Ammon's horn (tissue), 1 donor: ENCODE measurements at places on chromosomes 16 and 17.

DNA sequence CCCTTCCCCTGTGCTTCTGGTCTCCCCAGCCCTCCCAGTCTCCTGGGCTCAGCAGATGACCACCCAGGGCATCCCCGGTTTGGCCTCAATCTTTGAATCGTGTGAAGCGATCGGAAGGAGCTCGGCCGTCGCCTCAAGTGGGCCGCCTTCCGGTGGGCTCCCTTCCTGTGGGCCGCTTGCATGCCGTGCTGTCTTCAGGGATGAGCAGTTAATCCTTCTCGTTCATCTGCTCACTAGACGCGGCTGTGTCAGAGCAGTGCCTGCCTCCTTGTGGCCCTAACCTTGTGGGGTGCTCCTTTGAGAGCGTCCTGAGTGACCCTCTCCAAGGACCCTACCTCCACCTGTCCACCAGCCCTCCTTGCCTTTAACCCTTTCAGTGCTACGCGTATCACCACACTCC, 40.4 kb downstream of the BAIAP2 start:
- DNase-seq: no peak

- DNase-seq: peak; percentile 67
These were observed 254.4 kb downstream of the C16orf95 start for GRCh38 chr16:87062569-87063442.

DNA sequence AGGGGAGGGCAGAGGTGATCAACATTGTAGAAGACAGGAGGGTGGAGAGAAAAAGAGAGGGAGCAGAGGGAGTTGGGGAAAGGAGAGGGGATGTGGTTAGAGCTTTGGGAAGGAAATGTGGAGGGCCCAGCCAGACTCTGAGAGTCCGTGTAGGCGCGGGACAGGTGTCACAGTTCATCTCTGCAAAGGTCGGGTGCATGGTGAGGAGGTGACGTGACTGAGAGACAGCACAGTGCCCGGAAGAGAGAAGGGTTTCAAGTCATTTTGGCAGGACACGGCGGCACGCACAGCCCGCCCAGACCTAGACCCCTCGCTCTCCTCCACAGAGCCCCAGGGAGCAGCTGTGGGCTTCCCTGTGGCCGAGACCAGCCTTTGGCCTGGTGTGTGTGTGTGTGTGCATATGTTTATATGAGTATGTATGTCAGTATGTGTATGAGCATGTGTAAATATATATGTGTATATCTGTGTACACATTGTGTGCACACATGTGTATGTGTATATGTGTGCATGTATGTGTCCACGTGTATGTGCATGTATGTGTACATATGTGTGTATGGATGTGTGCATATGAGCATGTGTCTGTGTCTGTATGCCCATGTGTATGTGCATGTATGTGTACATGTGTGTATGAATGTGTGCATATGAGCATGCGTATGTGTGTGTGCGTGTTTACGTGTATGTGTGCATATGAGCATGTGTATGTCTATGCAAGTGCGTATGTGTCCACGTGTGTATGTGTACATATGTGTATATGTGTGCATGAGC, 104.6 kb downstream of the SEC14L1 start:
- DNase-seq: no peak

DNA sequence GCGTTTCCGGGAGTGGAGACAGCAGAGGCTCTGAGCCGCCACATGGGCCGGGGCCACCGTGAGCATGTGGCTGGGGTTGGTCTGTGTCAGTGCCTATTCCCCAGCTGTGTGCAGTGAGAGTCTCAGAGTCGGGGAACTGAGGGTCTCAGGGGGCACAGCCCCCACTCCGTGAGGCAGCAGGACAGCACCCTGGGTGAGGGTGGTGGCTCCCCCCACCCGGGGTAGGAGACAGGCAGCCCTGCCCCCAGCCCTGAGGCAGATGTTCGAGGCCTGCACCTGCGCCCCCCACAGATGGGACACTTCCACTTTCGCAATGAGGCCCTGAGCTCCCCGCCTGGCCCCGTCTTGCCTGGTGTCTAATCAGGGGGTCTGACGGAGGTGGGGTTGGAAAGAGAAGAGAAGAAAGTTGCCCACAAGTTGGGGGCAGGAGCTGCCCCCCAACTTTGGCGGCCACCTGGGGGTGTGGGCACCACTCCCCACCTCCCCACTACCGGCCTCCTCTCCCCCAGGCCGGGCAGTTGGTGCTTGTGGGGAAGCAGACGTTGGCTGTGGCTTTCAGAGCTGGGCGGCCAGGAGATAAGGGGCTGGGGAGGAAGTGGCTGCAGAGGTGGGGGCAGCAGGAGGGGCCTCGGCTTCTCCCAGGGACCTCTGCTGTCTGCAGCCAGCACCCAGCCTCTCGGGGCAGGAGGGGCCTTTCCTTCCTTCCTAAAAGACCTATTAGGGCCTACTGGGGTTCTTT, 1.8 kb upstream of the CBFA2T3 start:
- DNase-seq: peak; percentile 54

GRCh38 chr17:74703311-74703710, 9.4 kb downstream of the CD300LF start:
- DNase-seq: no peak

- DNase-seq: no peak
These were observed 431.4 kb downstream of the SHISA9 start for GRCh38 chr16:13332713-13333255.
